ENCODE measurements at places on chromosomes 7 and 10.

GRCh38 chr7:106947244-106947728 is 82.2 kb downstream of the PIK3CG start:
- peak; percentile 17 for DNase-seq

- no peak for DNase-seq
Observed at GRCh38 chr7:159032322-159032721, 112.3 kb downstream of the VIPR2 start.

- no peak for DNase-seq
Observed at GRCh38 chr7:140659856-140660255, 12.9 kb upstream of the ADCK2 start.

DNA sequence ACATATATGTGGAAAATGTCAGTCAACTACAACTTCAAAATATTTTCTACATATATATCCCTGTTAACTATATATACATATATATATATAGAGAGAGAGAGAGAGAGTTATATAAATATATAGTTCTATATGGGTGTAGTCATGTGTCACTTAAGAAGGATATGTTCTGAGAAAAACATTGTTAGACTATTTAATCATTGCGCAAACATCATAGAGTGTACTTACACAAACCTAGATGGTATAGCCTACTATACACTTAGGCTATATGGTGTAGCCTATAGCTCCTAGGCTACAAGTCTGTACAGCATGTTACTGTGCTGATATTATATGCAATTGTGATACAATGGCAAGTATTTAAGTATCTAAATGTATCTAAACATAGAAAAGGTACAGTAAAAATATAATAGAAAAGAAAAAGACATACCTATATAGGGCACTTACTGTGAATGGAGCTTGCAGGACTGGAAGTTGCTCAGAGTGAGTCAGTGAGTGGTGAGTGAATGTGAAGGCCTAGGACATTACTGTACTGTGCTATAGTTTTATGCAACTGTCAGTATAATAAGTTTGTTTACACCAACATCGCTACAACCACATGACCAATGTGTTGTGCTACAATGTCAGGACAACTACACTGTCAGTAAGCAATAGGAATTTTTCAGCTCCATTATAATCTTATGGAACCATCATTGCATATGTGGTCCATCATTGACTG is 18.0 kb upstream of the FGL2 start:
- no peak for DNase-seq

DNA sequence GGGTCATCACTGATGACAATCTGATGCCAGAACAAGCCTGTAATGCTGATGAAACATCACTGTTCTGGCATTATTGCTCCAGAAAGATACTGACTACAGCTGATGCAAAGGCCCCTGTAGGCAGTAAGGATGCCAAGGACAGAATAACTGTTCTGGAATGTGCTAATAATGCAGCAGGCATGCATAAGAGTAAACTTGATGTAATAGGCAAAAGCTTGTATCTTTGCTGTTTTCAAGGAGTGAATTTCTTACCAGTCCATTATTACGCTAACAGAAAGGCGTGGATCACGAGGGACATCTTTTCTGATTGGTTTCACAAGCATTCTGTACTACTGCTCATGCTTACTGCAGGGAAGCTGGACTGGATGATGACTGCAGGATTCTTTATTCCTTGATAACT is 18.7 kb downstream of the LCOR start:
- DNase-seq = no peak

DNA sequence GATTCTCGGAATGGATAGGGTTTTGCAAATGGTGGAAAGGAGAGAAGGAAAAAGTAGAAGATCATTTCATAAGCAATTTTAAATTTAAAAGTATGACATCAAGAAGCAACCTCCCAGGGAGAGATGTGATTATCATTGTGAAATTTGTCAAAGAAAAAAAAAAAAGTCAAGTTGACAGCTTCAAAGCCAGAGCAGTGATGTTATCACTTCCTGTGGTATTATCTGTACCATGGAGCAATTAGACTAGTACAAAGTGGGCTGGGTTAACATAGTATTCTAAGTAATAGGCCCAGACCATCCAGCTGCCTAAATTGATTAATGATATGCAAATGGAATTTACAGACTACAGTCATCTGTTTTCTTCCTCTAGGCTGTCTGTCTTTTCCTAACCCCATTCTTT is 84.0 kb upstream of the NPY start:
- no peak for DNase-seq

DNA sequence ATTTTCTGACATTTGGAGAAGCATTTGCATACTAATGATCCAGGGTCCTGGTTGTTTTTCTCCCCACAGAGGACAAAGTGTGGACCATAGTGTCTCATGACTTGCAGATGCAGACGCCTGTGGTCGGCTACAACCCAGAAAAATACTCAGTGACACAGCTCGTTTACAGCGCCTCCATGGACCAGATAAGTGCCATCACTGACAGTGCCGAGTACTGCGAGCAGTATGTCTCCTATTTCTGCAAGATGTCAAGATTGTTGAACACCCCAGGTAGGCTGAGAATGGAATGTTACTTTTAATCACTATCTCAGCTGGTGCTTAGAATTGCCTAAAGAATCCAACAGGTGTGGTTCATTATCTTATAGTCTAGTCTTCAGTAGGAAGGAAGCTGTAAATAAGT is 951.5 kb upstream of the C7orf33 start:
- DNase-seq = no peak

DNA sequence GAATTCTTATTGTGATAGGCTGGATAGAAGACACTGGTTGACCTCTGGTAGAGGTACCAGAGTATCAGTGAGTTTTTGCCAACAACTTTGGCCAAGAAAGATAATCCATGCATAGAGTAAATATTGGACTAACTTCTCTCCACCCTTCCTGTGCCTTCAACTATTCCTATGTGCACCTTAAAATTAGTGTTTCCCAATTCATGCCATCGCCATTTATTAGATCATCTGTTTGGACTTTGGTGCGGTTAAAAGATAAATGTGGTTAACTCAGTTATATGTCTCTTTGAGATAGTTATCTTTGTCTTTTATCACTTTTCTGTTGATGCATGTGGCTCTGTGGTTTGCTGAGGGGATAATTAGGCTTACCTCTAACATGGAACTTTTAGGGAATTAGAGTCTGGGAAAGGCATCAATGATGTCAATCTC is 4.6 kb downstream of the PAPSS2 start:
- DNase-seq = no peak

DNA sequence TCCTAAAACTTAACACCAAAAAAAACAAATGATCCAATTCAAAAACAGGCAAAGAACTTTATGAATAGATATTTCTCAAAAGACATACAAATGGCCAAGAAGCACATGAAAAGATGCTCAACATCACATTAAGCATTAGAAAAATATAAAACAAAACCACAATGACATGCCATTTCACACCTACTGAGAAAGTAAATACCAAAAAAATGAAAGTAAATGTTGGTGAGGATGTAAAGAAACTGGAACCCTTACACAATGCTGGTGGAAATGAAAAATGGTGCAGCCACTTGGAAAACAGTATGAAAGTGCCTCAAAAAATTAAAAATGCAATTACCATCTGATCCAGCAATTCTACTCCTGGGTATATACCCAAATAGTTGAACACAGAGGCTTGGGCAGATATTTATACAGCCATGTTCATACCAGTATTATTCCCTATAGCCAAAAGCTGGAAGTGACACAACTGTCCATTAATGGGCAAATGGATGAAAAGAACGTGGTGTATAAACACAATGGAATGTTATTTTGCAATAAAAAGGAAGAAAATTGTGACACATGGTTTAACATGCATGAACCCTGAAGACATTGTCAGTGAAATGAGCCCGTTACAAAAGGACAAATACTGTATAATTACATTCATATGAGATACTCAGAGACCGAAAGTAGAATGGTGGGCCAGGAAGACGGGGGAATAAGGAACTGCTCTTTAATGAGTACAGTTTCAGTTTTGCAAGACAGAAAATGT is 89.0 kb downstream of the JMJD1C start:
- DNase-seq = no peak

DNA sequence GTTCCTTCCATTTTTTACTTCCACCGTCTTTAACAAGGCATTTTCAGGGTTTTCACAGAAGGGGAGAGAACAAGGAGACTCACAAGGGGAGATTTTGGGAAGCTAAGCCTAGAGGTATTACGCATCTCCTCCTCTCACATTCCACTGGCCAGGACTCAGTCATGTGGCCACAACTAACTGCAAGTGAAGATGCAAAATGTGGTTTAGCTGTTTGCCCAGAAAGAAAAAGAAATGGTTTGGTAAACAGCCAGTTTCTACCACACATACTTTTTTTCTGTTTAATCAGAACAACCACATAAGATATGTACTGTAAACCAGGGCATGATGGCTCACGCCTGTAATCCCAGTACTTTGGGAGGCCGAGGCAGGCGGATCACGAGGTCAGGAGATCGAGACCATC is 21.4 kb upstream of the HELLS start:
- DNase-seq = no peak

DNA sequence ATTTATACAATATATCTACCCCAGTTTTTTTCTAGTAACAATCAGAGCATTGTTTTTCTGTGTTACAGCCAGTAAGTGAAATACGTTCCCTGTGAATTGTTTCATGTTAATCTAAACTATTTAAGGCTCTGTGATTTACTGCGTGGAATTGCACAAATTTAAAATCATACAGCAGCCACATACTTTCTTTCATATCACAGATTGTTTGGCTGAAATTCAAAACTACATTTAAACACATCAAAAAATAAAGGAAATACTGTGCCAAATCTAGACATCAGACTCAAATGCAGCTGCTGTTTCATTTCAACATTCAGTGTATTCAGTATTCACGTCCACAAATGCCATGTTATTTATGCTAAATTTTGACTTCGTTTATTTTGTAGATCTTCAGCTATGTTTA is 242.6 kb upstream of the HGF start:
- no peak for DNase-seq

DNA sequence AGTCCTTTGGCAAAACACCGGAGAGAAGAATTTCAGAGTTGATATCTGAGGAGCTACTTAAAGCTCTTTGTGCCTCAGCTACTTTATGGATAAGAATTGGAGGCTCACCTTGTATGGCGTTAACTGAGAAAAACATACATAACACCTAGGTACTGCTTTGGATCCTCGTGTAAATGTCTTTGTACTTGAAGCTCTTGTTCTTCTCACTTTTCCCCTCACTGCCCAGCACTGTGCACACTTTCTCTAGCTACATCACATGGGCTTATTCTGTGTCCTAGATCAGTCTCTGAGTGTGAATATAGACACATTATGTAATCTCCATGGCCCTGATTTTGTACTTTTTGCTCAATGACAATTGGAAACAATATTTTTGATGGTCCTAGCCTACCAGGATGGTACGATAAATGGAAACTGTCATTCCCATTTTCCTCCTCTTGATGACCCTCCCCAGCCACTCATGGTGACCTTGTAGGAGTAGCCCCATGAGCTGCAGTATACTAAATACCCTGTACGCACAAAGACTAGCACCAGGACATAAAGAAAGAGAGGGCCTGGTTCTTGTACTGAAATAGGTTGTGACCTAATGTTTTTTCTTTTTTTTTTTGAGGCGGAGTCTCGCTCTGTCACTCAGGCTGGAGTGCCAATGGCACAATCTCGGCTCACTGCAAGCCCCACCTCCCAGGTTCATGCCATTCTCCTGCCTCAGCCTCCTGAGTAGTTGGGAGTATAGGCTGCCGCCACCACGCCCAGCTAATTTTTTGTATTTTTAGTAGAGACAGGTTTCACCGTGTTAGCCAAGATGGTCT is 22.1 kb downstream of the STAMBPL1 start:
- no peak for DNase-seq
